ENCODE measurements at places on chromosomes 16 and 17.

GRCh38 chr16:31149332-31149731, 534 bp downstream of the PRSS36 start:
- no peak for DNase-seq

- DNase-seq = no peak
Observed at GRCh38 chr16:55225972-55226542, 97.9 kb upstream of the IRX6 start.

- no peak for DNase-seq
Observed at GRCh38 chr17:77061669-77062068, 79.1 kb upstream of the SEC14L1 start.

DNA sequence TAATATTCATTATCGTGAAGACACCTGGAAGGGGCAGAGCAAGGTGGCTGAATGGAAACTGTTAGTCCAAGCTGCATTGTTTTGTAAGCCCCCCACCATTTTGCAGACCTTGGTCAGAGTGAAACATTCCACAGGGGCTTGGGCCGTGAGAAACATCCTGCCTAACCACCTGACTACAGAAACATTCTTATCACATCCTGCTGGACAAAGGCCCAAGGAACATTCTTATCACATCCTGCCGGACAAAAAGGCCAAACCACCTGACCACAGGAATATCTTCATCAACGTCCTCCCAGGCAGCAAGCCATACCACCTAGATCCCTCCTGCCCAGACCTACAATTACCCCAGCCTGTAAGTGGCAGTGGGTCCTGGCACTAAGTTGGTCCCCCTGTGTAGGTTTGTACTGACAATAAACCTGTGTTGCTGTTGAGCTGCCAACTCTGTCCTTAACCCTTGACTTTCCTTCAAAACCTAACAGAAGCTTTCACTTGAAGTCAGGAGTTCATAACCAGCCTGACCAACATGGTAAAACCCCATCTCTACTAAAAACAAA, 19.6 kb downstream of the ATF7IP2 start:
- no peak for DNase-seq

- DNase-seq = no peak
Observed at GRCh38 chr17:8806926-8807550, 7.9 kb upstream of the MFSD6L start.

All from effector CD4-positive, alpha-beta T cell (primary cell).